EL (cell line): ENCODE measurements at places on chromosomes 16 and 17.

DNA sequence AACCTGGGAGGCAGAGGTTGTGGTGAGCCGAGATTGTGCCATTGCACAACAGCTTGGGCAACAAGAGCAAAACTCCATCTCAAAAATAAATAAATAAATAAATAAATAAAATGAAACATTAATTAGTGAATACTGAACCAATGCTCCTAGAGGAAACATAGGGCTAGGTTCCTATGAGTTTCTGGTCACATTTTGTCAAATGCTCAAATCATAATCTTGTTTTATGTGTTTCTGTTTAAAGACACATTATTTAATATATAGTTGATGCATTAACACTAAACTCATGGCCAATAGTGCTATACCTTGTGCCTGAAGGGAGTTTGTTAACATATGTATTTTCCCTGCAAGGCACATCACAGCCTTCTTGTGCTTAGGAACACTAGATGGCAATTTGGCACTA, 66.8 kb downstream of the HS3ST3A1 start:
- DNase-seq: no peak

GRCh38 chr17:69269131-69269998, 40.7 kb upstream of the ABCA10 start:
- peak; percentile 91 for DNase-seq

GRCh38 chr16:56849690-56850680, 15.0 kb upstream of the SLC12A3 start:
- no peak for DNase-seq

DNA sequence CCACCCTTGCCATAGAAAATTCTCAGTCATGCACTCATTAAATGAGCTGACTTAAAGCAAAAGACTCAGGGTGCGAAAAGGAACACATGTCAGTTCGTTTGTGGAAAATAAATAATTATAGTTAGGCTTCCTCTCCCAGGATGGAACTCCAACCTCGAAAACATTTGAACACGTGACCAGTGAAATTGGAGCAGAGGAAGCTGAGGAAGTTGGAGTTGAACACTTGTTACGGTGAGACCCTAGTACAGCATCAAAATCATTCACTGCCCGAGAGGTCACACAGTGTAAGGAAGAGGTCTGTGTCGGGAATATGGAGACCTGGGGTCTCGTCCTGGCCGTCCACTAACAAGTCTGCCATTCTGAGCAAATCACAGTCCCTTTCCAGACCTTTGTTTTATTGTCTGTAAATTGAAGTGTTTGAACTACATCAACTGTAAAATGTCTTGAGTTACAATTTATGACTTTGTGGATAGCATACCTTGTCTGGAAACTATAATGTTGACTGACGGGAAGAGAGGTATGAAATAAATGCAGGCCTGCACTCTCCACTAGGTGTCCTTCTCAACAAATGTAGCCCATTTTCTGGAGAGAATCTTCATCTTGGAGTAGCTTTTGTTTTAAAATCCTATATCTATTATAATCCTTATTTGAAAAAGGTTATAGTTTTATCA, 7.7 kb downstream of the PSMD7 start:
- DNase-seq: peak; percentile 10

DNA sequence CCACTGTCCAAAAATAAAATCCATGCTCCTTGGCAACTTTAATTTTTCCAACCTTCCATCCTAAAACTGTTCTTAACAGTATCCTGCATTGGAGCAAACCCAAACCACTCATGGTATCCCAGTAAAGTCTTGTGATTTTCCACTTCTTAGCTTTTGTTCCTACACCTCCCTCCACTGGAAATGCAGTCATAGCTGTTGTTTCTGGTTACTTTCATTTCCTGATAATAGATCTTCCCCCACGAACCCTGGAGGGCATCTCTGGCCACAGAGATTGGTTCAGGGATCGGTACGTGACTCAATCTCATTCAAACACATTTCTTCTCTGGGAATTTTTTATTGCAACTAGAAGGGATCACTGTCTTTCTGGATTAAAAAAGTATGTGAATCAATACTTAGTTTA, 276.0 kb downstream of the GRIN2A start:
- peak; percentile 13 for DNase-seq

DNA sequence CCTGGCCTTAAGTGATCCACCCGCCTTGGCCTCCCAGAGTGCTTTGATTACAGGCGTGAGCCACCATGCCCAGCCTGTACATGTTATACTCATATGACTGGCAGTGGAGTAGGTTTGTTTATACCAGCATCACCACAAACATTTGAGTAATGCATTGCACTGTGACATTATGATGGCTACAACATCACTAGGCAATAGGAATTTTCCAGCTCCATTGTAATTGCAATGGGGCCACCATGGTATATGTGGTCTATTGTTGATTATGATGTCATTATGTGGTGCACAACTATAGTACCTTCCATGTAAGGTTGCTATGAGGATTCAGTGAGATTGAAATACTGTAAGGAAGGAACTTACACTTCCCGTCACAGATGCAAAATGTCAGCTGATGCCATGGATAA, 168.9 kb downstream of the COPRS start:
- peak; percentile 41 for DNase-seq

DNA sequence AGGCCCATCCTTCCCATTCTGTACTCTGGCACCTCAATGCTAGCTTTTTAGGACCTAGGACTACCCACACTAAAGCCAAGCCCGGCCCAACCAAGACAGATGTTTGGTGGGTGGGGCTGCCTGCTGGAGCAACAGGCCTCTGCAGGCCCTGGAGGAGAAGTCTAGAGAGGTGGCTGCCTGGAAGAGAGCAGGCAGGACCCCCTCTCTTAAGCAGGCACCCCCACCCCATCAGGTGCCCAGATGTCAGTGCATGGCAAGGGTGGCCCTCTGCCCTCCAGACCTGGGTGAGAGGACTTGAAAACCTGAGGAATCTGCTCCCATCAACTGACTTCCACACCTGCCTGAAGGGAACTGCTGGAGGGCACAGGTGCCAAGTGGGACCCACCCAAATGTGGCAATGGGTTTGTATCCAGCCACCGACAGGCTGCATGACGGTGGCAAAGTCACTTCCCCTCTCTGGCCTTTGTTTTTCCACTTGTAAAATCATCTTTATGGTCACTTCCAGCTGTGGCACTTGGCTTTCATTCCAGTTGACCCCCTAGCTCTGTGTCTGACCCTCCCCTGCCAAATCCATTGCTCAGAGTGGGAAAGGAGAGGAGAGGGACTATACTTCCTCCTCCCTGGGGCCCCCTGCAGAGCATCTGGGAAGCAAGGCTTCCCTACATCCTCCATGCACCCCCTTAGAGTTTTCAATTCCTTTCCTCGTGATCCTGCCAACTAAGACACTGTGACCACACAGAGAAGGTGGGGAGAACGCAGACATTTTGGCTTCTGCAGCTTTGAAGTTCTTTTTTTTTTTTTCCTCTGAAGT, 1.7 kb upstream of the STAT5A start:
- DNase-seq: no peak

GRCh38 chr16:1993731-1994131, 4.0 kb downstream of the SYNGR3 start:
- DNase-seq: no peak

- DNase-seq: no peak
Observed at GRCh38 chr17:34318474-34318873, 761 bp upstream of the CCL8 start.

- DNase-seq: no peak
Observed at GRCh38 chr17:79365836-79366770, 244.7 kb downstream of the RBFOX3 start.

DNA sequence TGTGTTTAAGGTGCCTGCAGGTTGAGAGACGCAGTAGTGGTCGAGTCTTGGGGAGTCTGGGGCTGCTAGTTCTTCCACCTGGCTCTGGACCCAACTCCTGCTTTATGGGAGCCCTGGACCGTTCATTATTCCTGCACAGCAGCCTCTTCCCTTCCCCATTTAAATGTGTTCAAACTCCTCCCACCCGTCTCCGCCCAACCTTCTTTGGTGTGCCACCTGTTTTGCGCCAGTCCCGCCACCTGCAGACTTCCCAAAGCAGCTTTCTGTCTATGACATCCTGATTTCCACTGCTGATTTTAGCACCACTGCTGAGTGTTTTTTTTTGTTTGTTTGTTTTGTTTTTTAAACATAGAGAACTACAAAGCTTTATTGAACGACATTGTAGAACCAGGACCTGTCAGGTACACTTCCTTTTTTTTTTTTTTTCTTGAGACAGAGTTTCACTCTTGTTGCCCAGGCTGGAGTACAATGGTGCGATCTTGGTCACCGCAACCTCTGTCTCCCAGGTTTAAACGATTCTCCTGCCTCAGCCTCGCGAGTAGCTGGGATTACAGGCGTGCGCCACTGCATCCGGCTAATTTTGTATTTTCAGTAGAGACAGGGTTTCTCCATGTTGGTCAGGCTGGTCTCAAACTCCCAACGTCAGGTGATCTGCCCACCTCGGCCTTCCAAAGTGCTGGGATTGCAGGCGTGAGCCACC, 12.8 kb downstream of the ADORA2B start:
- no peak for DNase-seq
